Fibroblast of skin of right biceps (primary cell): ENCODE measurements at places on chromosomes 5 and 9.

GRCh38 chr9:95284162-95285080, 33.1 kb downstream of the FANCC start:
- no peak for DNase-seq

DNA sequence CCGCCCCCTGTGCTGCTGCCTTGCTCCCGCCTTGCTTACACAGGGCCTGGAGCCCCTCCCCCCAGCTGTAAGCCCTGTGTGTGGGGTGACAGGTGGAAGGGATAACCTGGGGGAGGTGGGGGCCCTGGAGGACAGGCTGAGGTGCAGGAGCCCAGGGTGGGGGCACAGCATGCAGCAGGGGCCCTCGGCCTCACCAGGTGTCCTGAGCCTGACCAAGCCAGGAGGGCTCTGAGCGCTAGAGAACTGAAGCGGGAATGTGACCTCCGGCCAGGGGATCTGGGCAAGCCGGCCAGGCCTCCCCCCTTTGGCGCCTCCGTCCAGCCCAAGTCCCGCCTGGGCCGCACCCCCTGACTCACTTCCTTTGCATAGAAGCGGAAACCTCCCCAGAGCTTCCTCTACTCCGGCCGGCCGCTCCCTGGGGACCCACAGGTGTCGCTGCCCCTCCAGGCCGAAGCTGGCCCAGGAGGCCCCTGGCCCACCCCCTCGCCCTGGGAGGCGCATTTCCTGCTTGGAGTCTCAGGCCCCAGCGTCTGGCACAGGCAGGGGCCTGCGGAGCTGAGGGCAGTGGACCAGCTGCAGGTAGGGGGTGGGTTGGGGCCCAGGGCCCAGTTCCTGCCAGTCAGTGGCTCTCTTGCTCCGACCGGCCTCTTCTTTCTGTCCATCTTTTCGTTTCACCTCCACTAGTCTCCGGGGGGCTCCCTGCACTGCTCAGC, at the start of gene TOR4A:
TSS of gene TOR4A (plus strand) at position 398 of the 713 bp plus-strand sequence. CDS start 964 bp downstream, outside the sequence.
- DNase-seq: peak; percentile 69

GRCh38 chr5:42992088-42992879, 47.8 kb downstream of the ANXA2R start:
- DNase-seq: peak; percentile 90

DNA sequence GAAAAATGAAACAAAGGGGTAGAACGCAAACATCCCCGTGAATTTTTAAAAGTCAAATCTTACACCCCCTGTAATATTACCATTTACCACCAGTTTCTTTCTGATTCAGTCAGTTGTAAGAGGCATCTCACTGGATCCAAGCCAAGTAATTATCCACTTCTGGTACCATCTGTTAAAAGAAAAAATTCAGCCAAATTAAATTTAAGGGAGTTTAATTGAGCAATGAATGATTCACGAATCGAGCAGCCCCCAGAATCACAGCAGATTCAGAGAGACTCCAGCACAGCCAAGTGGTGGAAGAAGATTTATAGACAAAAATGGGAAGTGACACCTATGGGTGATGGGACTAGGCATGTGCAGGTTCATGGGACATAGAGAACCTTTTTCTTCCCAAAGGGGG, 29.9 kb upstream of the MTMR12 start:
- DNase-seq: no peak

GRCh38 chr5:65395526-65396155, 86.1 kb downstream of the ADAMTS6 start:
- DNase-seq: peak; percentile 25

- DNase-seq: peak; percentile 10
Measured at GRCh38 chr5:167261309-167262100, 1029.9 kb upstream of the WWC1 start.

DNA sequence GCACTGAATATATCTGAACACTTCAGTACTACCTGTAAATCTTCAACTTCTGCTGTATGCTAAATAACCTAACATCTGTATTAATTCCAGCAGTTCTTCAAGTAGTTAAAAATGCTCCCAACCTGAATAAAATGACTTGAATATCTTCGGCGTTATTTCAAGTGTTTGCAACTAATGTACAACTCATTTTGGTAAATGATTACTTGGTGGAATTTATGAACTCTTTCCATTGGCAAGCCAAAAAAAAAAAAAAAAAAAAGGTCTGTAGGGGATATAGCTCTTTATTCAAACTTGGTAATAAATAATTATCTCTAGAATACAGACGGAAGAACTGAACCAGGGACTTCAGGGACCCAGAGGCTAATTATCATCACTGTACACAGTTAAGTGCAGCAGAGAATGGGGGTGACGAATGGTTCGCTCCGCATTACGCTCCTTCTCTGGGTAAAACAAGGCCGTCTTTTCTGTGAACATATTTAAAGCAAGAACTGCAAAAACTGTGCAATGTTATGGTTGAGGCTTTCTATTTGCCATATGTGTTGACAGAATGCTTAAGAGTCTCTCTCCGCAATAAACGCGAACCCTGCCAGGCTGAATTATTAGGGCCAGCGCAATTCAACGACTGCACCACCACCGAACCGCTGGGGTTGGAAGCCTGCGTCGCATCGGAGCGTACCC, 1.9 kb upstream of the ERBIN start:
- no peak for DNase-seq

DNA sequence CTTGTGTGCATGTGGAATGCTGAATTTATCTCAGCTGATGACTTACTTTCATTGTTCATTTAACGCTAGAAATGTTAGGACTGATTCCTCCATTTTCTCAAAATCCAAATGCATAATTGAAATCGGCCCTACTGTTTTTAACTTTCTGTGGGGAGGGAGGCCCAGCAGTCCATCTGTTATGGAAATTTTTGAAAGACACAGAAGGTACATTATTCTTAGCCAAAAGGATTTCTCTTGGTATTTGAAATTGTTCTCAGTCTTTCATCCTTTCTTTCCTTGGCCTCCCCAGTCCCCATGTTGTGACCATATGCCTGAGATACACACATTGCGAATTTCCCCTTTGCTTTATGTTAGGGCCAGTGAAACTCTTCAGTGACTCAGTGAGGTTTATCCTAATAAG, 549.9 kb downstream of the IRX1 start:
- no peak for DNase-seq

GRCh38 chr5:8321272-8321671, 452.3 kb downstream of the MTRR start:
- DNase-seq: peak; percentile 11

DNA sequence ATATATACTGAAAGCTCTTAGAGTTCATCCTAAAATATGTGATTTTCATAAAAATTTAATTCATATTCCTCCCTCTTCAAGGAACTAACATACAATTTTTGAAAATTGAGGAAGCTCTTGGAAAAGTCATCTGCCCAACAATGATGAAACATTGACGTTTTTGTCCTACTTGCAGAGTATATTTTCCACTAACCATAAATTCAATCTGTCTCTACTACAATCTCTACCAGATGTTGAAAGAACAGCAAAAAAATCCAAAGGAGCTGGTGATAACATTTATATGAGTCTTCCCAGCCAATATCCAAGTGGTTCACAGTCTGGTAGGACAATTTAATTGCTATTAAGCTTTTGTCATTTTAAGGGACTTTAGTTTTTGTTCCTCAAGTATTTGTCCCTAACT, 81.1 kb upstream of the NR3C1 start:
- DNase-seq: no peak

- peak; percentile 89 for DNase-seq
Measured at GRCh38 chr9:119004618-119004990, 364.6 kb downstream of the BRINP1 start.

DNA sequence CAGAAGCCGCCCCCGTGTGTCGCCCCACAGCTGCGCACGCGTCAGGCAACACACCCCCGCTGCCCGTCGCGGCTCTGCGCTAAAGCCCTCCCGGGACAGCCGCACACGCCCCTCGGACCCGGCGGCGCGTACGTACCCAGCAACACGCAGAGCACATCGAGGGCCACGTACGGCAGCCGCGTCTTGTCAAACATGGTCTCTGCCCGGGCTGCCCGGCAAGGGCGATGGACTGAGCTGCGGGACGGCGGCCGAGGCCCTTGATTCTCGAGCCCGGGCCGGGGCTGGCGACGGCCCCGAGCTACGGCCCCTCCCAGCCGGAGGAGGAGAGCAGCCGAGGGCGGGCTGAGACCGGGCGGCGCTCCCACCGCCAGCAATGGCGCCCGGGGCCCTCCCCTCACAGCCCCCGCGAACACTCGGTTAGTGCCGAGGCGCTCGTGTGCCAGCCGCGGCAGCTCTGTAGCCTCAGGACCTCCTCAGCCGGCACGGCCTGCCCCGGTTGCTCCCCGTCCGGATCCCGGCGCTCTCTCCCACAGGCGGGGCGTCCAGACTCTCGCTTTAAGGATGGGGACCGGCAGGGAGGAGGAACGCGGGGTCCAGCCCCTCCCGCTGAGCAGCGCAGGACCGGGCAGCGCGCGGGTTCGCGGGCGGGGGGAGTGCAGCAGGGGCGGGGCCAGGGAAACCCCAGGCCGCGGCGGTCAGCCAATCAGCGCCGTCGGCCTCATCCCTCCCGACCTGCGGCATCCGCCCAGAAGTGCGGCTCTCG, at the start of gene PLPP1:
TSS of gene PLPP1 (minus strand) at position 529 of the 763 bp plus-strand sequence. CDS start at position 194, 335 bp downstream.
- peak; percentile 89 for DNase-seq

DNA sequence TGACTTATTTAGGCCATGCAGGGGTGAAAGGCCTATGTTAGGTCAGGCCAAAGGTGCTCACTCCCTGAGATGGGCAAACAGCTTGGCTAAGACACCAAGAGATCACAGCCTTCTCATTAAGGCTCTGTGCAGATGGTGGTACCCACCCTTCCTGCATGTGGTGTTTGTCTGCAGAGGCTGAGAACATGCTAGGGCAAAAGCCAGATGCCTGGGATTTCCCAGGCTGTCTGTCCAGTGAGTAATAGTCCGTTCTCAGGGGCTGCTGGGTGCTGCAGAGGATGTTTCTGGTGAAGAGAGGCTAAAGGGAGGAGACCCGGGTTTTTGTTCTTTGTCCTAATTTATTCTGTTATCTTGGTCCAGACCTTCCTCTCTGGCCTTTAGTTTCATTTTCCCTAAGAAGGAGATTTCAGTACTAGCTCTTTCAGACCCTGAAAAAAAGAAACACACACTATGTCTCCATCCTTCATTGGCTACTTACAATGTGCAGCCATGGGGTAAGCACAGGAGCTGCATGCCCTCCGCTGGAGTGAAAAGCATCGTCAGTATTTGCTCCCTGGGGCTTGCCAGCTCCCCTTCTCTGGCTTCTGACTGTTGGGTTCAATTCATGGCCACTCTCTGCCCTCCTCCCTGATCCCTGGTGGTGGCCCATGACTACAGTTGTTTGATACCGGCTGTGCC, 23.4 kb upstream of the GLRA1 start:
- no peak for DNase-seq

GRCh38 chr5:139390639-139391569, 1.2 kb upstream of the MZB1 start:
- DNase-seq: no peak

DNA sequence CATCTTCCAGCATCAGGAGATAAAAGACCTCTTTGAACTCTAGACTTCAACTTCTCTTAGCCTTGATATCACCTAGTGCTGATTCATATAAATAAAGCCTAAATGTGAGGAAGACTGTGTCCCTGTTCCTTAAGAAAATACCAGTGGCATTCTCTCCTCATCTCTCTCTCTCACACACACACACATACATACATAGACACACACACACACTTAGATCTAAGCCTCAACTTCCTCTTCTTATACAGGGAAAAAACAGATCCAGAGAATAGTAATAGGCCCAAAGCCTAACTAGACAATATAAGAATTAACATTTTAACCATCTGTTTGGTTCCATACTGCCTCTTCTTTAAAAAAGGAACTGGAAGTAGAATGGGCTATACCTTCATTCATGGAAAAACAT, 195.3 kb upstream of the NR4A3 start:
- no peak for DNase-seq

GRCh38 chr5:140647042-140647419, 399 bp downstream of the NDUFA2 start:
- DNase-seq: no peak

GRCh38 chr5:168270476-168270875, 21.0 kb upstream of the WWC1 start:
- DNase-seq: peak; percentile 51

DNA sequence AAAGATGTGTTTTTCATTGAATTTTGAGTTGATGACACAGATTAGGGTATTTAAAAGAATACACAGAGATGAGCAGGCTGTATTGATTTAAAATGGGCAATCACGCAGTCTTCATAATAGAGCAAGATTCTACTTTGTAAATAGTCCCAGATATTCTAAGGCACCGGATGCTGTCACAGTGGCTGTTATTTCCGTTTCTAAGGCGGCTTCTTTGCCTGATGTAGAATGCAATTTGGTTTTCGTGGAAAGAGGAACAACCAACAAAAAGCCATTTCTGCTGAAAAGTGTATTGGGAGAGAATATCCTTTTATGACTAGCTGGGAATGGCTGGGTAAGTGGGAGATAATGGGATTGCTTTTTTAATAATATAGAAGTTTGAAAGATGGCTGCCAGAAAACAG, 17.5 kb downstream of the PRKACG start:
- no peak for DNase-seq

- no peak for DNase-seq
Measured at GRCh38 chr9:79127661-79128060, 444.1 kb upstream of the TLE4 start.

GRCh38 chr5:141867139-141867538, 11.1 kb downstream of the PCDH1 start:
- DNase-seq: no peak

- DNase-seq: no peak
Measured at GRCh38 chr9:130672466-130672865, 8.1 kb downstream of the PRDM12 start.

GRCh38 chr5:115472271-115473025, 72.1 kb downstream of the FEM1C start:
- DNase-seq: no peak

DNA sequence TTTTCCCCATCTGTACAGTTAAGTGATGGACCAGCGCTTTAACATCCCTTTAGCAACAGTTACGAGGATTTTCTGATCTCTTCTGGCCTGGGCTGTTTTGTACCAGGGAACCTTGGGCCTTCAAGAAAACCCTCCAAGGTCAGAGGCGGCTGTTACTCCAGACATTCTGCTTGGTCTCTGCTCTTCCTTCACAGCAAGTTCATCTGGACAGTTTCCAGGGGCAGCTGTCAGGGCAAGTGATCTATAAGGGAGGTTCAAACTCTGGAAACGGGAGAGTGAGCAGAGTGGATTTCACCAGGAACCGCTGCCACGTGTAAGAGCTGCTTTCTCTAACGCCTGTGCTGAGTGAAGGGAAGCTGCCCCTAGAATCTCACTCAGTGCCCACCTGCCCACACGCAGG, 36.7 kb downstream of the ZNF618 start:
- no peak for DNase-seq

- DNase-seq: no peak
Measured at GRCh38 chr9:126160067-126160853, 166.4 kb upstream of the MVB12B start.

DNA sequence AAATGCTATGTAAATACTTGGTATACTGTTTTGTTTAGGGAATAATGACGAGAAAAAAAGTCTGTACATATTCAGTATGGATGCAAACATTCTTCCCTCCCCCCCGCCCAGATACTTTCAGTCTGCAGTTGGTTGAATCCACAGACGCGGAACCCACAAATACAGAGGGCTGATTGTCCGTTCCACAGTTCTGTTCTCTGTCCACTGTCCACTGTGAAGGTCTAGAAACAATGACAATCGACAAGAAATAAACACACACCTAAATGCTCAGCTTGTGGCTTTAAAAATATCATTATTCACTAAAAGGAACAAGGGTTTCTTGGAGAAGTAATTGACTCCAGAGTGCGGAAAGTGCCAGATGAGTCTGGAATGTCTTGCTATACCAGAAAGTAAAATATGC, 109.1 kb downstream of the TMEM161B start:
- DNase-seq: no peak
